ENCODE measurements at places on chromosomes 4 and X.

DNA sequence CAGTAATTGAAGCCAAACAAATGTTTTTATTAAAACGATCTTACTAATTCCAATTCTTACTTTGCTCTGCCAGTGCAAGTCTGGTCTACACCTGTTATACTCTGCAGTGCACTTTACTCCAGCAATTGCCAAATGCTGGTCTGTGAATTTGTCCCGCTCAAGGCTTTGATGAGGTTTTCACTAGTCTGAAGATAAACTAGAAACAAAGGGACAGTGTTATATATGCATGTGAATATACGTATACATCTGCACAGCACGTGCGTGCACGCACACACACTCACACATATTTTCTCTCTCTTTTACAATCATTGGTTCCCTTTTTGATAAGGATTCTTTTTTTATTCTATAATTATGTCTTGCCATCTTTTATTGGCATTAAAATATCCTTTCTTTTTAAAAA is 88.5 kb upstream of the LCORL start:
- DNase-seq: no peak

- no peak for DNase-seq
These were observed 41.2 kb downstream of the LIN54 start for GRCh38 chr4:82969414-82969813.

DNA sequence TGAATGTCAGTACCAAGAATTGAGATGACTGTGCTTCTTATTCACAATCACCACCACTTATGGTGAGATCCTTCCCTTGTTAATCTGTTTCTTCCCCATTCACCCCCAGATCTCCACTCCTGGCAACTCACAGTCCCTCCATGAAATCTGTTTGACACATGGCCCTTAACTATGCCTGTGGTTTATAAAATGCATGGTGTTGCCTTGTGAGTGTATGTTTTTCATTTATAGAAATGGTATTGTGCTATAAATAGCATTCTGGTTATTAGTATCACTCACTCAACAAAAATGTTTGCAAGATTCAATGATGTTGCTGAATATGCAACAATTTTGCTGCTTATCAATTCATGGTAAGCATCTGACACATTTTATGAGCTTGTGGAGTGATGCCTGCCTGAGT is 131.0 kb downstream of the PRKX start:
- no peak for DNase-seq

GRCh38 chr4:123443401-123444289 is 47.0 kb downstream of the SPRY1 start:
- DNase-seq: no peak
